Tongue (tissue), 3 donors: ENCODE measurements at places on chromosomes 6 and 20. TPM values are rescaled to one million over a fixed set of nuclear protein-coding genes. Genes with fewer than 3 reads are reported as not detected.

RGS19 gene
- 7.7 TPM for total RNA-seq

ARMH2 gene
- total RNA-seq: not detected

- no peak for DNase-seq
Observed at GRCh38 chr6:36800223-36801076, 38.8 kb downstream of the CPNE5 start.

RTF2 gene
- 64.0 TPM for total RNA-seq

DNA sequence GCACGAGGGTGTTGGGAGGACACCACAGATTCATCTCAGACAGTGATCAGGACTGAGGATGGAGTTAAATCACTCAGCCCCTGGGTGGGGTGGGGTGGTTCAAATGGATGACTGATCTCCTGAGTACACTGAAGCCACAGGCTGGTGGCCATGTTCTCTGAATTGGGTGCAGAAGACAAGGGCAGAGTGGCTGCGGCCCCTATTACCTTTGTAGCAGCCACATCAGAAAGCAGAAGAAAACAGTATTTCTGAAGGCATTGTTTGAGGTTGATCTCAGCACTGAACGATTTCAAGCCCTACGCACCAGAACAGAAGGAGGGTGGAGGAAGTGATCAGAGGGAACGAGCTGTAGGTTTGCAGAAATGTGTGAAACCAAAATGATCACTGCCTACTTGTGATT is 71.6 kb downstream of the SH3BGRL2 start:
- DNase-seq: no peak

DNA sequence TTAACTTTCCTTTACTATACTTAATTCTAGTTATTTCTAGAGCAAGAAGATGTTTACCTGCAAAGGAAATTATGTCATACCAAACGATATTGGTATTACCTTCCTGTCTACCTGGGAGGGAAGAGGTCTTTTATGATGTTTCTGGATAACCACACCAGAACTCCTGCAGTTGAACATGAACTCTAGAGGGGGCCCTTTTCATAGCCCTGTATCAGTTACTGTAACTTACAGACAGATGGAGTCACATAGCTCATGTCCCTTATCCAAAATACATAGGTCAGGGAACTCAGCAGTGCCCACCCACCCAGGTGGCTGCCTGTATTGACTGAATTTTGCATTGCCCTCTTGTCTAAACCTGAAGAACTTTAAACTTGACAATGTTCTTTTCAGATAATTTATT is 35.1 kb upstream of the MYL9 start:
- no peak for DNase-seq

GRCh38 chr6:17710331-17710730 is 3.6 kb upstream of the NUP153 start:
- DNase-seq: no peak

SLC17A4 gene
- not detected for total RNA-seq
